ENCODE measurements at places on chromosomes 6 and 20.

DNA sequence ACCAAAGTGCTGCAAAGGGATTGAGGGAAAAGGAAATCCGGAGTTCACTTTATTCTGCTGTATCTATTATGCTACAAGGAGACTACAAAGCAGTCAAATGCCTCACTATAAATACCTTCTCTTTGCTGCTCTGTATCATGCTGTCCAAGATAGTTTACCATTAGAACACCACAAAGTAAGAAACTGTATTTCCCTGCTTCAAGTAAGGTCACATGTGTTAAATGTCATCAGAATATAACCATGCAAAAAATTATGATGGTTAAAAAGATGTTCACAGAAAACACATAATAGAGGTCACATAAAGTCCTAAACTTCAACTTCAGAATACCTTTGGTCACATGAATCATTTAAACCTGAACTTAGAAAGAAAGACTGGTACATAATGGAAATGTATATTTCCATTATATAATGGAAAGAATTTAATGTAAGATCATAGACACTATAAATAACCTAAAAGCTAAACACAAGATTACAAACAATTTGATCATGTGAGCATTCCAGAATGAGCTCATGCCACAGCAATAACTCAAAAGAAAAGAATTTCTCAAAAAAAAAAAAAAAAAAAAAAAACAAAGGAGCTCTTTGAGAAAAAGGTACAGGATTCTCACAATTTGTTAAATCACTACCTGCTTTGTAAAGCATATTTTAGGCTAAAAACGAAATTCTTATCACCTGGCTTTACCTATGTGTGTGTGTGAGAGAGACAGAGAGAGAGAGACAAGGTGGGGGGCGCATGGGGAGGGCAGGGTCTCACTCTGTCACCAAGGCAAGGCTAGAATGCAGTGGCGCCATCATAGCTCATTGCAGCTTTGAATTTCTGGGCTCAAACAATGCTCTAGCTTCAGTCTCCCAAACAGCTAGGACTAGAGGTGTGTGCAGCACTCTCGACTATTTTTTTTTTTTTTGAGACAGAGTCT lies 58.7 kb downstream of the KIF13A start:
- no peak for DNase-seq

DNA sequence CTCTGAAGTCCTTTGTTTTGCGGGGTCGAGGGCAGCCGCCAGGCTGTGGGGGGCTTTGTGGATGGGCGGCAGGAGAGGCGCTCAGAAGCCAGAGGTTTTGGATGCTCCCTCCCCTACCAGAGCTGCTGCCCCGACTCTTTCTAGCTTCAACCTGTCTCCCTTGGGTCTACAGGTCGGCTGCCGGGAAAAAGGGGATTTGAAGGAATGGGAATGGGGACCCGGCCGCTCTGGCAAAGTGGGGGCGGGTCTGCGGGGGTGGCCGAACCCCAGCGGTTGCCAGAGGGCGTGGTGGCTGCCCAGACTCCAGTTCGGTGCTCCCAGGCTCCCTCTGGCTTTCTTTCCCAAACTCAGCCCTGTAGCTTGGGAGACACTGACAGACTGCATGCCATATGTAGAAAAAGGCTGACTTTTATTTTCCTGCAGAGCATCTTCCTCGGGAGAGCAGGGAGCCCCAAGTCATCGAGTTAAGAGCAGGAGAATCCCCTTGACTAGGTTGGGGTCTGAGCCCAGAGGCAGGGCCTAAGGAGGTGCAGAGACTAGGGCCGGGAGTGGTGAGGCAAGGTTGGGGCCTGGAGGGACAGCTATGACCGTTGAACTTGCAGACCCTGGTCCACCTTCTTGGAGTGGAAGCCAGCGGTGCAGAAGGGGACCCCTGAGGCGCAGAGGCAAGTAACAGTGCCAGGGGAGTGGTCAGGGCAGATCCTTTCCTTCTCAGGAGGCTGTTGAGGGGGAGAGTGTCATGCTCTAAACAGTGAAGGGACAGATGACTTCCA lies 1.4 kb upstream of the PPP1R18 start:
- DNase-seq: no peak

DNA sequence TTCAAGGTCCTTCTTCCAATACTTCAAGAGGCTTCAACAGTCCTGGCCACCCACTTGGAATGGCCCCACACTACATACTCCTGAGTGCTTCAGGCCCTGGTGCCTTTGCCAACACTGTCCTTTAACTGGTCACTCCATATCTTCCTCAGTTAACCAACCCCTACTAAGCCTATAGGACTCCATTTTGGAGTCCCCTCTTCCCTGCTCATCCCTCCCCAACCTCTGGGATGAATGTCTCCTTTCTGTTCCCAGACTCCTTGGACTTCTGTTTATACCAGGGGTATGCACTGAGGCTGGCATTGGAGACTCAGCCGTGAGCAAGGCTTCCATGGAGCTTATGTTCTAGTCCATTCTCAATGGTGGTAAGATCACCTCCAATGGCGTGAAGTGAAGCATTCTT lies 33.6 kb downstream of the COX4I2 start:
- no peak for DNase-seq

- no peak for DNase-seq
These were observed 43.1 kb downstream of the BLTP3A start for GRCh38 chr6:34834789-34835518.

DNA sequence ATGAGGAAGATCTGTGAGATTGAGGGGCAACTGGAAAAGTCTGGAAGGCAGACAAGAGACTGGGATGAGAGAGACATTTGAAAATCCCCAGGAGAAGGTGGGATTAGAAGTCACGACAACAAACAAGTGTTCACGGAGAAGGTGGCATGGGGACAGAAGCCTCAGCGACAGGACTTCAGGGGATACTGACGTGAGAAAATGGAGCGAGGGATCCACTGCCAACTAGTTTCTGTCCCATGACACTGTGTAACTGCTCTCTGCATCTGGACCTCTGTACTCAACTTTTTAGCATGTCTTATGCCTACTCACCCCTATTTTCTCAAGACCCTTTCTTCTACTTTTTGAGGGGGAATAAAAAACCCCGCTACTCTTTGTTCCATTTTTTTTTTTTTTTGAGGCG lies 18.3 kb upstream of the ZBTB2 start:
- DNase-seq: no peak

- DNase-seq: peak; percentile 8
These were observed 347.8 kb upstream of the PLCB4 start for GRCh38 chr20:8721098-8721497.

GRCh38 chr6:67358241-67358640 lies 1276.8 kb upstream of the ADGRB3 start:
- DNase-seq: no peak

GRCh38 chr20:63602321-63602720 lies 24.6 kb downstream of the GMEB2 start:
- DNase-seq: no peak

DNA sequence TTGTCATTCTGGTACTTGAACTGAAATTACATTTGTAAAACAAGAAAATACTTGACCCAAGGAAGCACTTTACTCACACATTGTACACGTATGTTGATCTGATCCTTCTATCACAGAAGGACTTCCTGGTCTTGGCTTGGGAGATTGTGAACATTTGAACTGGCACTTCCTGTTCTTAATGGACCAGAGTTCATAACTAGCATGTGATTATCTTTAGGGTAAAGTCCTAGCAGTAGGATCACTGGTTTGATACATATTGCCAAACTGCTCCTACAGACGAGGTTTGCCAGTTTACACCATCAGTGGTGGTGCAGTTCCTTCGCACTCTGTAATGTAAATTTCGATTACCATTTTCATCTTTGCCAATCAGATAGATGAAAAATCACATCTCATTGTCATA lies 12.7 kb downstream of the HECA start:
- no peak for DNase-seq

- no peak for DNase-seq
These were observed 84.3 kb upstream of the TRAF3IP2 start for GRCh38 chr6:111689946-111690345.
